Activated CD4-positive, alpha-beta T cell treated with anti-CD3 and anti-CD28 coated beads for 1 hour (primary cell): ENCODE measurements at places on chromosomes 12 and 14.

- DNase-seq, result no peak
Measured at GRCh38 chr12:25394025-25394424, 143.3 kb upstream of the KRAS start.

- DNase-seq, result no peak
Measured at GRCh38 chr12:104359216-104359615, 55.7 kb downstream of the EID3 start.

DNA sequence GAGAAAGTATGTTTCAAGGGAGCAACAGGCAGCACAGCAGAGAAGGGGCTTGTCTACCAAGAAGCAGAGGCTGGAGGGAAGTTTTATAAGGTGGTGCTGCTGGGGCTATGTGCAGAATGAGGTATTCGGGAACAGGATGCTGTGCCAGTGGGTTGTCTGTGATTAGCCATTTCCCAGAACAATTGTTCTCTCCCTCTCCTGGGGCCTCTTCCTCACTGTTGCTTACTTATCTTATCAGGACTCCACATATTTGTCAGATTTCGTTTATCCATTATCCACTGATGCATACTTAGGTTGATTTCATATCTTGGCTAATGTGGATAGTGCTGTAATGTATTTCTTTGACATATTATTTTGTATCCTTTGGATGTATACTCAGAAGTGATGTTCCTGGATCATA, 195.1 kb upstream of the RTL1 start:
- DNase-seq, result no peak

DNA sequence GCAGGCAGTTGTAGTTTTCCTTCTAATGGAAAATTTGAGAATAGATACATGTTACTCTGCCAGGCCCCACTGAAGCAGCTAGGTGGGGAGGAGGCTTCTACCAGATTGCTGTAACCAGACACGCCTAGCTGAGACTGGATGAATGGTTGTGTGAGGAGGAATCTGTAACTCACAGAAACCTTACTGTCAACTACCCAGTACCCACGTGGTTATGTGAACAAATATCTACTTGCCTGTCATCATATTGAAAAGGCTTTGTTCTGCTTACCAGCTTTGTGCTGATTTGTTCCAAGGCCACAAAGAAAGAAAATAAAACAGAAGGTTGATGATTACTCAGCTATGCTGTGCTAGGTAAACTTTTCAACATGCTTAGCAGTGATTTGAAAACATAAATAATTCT, 167.2 kb downstream of the CAPZA3 start:
- no peak for DNase-seq

DNA sequence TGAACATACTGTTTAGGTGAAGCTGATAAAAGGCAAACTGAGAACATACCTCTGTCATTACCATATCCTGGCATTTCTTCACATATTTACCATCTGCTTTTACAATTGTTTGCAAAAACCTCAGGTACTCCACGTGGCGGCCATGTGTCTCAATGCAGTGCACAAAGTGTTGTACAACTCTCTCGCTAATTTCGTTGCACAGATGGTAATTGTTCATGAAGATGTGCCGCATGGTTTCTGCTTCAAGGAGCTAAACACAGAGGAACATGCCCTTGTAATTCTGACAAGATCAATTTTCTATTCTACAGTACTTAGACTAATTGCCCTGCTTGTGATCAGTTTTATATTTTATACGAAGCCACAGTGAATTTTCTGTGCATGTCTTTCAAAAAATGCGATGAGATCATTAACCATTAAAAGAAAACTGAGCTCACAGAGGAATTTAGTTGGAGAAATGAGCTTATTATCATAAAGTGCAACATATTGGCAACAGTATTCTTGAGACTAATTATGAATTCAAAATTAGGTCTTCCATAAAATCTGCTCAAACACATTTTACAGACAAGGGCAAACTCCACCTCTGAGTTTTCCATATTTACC, 233.8 kb downstream of the ITPR2 start:
- DNase-seq, result no peak

- DNase-seq, result no peak
Measured at GRCh38 chr12:14959463-14959862, 1.9 kb downstream of the ARHGDIB start.

DNA sequence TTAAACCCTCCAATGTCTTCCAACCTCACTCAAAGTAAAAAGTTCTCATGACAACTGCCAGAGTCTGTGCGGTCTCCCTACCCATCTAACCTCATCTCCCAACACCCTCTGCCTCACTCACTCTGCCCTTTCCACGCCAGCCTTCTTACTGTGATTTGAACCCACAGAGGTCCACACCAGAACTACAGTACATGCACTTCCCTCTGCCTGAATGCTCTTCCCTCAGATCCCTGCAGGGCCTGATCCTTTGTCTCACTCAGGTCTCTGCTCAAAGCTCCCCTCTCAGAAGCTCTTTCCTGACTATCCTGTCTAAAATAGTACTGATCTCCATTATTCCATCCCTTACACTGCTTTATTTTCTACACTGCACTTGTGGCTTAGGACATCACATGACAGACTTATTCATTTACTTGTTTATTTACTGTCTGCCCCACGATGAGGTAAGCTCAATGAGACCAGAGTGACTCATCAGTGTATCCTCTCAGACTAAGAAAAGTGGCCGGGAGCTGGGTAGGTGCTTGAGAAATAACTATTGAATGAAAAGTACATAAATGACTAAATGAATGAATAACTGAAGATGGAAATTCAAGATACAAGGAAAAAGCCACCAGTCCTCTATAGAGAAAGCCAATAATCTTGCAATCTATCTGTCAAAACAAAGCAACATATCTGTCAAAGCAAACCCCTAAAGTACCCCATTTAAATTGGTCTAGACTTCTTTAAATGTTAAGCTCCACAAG, 17.1 kb downstream of the POMT2 start:
- no peak for DNase-seq

DNA sequence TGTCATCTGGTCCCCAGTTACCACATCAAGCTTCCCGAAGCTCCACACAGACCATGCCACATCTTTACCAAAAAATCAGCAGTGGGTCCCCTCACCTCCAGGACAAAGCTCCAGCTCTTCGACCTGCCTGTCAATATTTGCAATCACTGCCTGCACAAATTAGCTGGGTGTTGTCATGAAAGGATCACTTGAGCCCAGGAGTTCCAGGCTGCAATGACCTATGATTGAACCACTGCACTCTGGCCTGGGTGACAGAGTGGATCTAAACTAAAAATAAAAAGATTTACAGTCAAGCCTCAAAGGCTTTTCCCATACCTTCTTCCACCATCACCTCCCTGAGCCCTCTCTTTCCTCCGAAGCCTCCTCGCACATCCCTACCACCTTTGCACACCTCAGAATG, 7.2 kb downstream of the CD4 start:
- DNase-seq, result no peak

DNA sequence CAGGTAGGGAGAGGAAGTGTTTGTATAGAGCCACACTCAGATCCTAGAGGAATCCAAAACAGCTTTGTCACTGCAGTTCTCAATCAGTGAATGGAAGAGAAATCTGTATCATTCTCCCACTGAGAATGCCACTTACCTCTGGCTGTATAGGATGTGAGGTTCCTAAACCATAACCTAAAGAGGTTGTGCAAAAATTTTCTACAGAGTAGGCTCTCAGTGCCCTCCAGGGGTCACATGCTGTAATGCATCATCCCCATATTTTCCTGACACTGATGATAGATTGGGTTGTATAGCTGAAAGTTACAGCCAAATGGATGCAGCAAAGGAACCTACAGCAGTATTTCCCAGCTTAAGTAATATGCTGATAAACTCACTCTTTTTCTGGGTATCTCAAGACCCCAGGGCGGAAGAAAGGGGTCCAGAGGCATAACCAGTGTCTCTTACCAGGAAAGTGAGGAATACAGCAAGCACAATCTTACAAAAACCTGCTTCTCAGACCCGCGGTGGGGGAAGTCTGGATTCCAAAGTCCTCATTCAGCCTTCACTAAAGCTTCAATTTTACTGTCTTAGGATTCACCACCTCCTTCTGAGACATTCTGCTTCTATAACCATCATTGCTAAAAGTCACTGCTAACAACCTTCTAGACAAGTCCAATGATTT, 3.8 kb downstream of the BCDIN3D start:
- no peak for DNase-seq

DNA sequence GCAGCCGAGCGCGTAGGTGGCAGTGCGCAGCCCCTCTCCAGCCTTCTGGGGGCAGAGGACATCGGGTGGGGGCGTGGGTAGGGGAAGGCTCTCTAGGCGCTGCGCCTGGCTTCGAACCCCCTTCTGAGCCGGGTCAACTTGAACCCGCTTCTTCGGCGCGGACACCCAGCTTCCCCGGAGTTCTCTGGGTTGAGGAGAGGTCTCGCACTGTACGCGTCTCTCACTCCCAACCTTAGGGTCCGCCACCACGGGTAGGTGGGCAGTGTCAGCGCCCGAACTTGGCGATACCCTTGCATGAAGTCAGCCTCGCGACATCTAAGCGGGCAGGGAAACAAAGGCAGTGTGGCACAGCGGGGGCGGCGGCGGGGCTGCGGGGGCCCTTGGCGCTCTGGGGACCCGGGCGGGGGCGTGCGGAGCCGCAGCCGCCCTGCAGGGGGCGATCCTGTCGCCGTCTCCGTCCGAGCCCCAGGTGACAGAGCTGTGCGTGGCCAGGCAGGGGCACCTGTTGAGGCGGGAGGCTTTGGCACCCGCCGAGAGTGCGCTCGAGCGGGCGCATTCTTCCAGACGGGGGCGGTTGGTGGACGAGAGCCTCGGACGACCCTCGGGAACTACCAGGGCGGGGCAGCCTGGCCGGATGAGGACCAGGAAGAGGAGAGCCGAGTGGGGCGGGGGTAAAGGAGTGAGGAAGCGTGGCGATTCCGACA, 1.1 kb downstream of the GALNT16 start:
- no peak for DNase-seq

- DNase-seq, result no peak
Measured at GRCh38 chr12:42481368-42481767, 108.2 kb downstream of the PRICKLE1 start.

- no peak for DNase-seq
Measured at GRCh38 chr14:101628975-101629374, 67.7 kb downstream of the DIO3 start.

- DNase-seq, result no peak
Measured at GRCh38 chr12:32261638-32262037, 137.7 kb upstream of the FGD4 start.

DNA sequence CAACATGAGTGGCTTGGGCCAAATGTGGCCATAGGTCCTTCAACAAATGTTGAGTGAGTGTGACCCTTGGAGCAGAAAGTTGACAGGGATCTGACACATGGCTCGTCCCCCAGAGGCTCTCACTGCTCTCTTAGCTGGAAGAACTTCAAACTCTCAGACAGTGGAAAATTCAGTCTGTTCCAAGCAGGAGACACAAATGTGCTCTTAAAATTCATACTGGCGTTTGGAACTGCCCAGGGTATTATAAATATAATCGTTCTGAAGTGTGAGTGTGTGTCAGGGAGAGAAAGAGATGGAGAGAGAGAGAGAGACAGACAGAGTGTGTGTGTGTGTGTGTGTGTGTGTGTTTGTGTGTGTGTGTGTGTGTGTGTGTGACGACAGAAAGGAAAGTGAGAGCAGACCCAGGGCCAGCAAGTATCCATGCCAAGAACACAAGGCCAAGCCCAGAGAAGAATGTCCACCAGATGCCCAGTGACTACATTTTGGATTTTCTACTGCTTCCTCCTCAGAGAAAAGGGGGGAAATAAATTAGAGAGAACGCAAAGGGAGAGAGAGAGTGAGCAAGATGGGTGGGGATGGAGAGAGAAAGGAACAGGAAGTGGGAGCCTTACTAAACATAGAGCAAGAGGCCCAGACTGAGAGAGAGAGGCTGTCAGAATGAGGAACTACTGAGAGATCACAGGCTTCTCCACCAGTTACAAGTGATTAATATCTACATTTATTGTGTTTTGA, 193.6 kb upstream of the NUDT4 start:
- no peak for DNase-seq

DNA sequence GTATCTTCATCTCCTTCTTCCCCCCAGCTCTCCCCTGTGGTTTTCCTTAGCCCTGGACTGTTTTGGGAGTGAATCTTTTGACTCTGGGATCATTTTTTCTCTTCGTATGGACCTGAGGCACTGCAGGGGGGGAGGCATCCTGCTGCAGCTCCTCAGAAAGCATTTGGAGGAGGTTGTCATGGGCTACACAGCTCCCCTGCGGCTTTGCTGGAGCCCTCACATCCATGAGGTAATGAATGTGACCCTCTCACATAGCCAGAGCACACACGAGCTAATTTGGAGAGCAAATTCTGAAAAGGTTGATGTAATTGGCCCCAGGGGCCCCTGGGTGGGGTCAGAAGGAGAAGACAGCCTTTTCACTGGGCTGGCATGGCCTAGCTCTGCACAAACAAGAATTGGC, 110.9 kb downstream of the PAH start:
- no peak for DNase-seq

GRCh38 chr12:32949815-32950214, 53.2 kb upstream of the PKP2 start:
- no peak for DNase-seq

- no peak for DNase-seq
Measured at GRCh38 chr14:101353422-101353821, 207.9 kb upstream of the DIO3 start.
